NCI-H1436 treated with DMSO at 0.1 percent for 48 hours (cell line): ENCODE measurements at places on chromosomes 5 and 9.

- DNase-seq: no peak
Observed at GRCh38 chr5:175501759-175502158, 23.4 kb downstream of the SFXN1 start.

GRCh38 chr5:28957450-28957849, 1919.1 kb upstream of the CDH9 start:
- DNase-seq: no peak

DNA sequence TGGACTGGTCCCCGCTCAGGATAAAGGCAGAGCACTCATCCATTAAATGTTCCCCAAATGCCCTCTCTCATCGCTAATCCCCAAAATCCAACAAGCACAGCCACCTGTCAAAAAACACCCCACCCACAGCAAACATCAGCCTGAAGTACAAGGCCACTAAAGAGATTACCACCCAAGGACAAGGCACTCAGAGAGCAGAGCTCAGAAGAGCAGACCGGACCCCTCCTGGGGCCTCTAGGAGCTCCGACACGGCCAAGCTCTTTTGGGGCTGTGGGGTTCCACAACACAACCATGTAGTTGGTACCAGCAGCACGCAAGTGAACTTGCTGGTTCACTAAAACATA, 9.8 kb downstream of the VDAC1 start:
- no peak for DNase-seq

DNA sequence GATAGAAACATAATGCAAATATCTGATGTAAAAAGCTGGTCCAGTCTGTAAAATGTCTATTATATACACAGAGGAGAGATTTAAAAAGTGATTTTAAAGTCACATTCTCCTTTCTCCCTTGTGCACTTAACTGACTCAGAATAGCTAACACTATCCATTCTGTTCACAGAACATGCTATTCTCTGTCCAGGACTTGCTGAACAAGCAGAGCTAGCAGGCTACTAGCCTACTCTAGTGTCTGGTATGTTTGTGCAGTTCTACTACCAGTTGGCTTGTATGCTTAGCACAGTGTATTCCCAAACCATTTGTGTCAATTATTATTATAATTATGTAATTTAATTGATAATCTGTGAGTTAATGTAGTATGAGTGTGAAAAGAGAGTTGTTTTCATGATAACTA, 161.7 kb upstream of the NUDT12 start:
- DNase-seq: no peak

DNA sequence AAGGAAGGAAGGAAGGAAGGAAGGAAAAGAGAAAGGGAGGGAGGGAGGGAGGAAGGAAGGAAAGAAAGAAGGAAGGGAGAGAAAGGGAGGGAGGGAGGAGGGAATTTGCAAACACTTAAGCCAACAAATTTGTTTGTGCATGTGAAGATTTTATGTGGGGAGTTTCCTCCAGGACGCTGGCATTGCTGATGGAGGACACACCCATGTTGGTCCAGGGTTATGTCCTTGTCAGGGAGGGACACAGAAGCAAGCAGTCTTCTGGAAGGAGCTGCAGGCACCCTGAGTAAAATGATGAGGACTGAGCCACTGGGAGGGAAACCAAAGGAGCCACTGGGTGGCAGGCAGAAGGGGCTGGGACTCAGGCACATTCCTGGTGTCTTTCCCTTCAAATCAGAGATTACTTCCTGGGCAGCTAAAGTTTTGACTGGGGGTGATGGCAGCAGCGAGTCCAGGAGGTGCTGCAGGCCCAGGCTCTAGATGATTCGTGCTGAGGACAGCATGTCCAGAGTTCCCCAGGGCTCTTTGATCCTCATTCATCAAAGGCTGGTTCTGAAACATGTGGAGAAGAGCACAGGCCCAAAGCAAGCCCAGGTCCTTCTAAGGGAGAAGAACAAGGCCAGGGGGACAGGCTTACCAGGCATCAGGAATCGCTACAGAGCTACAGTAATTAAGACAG, 109.2 kb downstream of the PAX5 start:
- DNase-seq: no peak

- no peak for DNase-seq
Observed at GRCh38 chr5:111374380-111374779, 138.0 kb downstream of the STARD4 start.

DNA sequence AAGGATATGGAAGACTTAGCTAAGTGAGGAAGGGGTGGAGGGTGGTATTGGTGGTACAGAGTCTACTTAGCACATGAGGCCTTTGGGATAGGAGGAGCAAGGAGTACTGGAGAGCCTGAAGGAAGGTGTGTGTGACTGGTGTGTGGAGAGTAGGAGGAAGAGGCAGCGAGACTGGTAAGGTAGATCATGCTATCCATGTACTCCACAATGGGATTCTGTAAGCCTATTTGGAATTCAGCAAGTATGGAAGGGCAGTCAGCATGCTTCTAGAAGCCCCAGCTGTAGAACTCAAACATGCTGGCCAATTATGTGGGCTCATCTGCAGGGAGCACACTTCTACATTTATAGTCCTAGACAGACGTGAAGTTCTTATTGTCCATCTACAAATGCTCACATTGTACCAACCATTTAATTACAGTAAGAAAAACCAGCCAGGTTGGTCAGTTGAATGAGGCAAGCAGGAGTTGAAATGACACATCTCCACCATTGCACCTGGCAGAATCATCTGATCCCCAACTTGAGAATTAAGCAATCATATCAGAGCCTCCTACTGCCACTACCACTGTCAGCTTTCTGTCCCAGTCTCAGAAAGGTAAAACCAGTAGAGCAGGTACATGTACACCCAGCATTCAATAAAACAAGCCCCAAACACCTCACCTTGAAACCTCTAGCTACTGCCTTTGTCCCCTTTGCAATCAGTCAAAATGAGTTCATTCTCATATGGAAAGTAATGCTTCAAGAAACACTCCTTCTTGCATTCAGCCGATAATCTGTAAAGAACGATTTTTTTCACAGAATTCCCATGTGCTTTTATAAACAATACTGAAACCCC, 60.9 kb upstream of the GLRX start:
- DNase-seq: no peak
